CD4-positive, alpha-beta T cell treated with Interleukin-12 subunit alpha and Interleukin-12 subunit beta, for 1 hour (primary cell): ENCODE measurements at places on chromosomes 16 and 17.

DNA sequence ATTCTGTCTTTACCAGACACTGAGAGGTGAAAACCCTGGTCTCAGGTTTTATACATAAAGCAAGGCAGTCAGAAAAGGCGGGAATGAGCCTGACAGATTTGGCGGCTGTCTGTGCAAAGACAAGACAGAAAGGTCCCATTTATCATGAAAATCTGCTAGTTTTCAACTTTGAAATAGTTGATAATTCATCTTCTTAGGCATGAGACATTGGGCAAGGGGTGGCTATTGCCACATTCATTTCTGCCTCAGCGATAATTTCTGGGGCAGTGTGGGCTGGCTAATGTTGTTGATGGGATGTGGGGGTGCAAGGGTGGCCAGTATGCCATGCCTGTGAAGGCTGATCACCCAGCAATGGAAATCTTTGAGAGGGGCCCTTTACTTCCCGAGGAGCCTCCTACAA is 173.8 kb upstream of the RPH3AL start:
- no peak for DNase-seq

DNA sequence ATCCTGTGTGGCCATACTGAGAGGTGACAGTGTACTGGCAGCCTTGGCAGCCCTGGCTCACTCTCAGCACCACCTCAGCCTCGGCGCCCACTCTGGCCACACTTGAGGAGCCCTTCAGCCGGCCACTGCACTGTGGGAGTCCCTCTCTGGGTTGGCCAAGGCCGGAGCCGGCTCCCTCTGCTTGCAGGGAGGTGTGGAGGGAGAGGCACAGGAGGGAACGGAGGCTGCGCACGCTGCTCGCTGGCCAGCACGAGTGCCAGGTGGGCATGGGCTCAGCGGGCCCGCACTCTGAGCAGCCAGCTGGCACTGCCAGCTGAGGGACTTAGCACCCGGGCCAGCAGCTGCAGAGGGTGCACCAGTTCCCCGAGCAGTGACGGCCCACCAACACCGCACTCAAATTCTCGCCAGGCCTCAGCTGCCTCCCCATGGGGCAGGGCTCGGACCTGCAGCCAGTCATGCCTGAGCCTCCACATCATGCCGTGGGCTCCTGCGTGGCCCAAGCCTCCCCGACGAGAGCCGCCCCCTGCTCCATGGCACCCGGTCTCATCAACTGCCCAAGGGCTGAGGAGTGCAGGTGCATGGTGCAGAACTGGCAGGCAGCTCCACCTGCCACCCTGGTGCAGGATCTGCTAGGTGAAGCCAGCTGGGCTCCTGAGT is 184.4 kb upstream of the TOX3 start:
- no peak for DNase-seq

DNA sequence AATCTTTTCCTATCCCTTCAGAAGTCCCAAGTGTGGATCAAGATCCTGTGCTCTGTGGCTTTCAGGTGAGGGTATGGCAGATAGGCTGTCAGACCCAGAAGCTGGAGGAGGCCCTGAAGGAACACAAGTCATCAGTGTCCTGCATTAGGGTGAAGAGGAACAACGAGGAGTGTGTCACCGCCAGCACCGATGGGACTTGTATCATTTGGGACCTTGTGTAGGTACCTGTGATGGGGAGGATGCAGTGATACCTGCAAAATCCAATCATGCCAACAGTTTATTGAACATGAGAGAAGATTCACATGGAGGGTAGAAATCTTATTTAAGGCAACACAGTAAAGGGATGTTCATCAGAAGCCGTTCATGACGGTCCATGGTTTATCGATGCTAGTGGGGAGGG is 10.0 kb upstream of the USP43 start:
- DNase-seq = no peak

DNA sequence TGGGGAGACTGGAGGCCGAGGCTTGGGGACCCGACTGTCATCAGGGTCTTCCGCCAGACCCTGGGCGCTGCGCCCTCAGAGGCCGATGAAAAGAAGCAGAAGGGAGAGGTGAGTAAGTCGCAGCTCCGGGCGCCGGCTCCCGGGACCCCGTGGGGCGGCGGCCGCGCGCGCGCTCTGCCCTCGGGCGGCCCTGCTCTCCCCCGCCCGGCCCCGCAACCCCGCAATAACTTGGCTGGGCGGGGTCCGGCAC is 392 bp upstream of the ABHD15 start:
- DNase-seq = no peak

DNA sequence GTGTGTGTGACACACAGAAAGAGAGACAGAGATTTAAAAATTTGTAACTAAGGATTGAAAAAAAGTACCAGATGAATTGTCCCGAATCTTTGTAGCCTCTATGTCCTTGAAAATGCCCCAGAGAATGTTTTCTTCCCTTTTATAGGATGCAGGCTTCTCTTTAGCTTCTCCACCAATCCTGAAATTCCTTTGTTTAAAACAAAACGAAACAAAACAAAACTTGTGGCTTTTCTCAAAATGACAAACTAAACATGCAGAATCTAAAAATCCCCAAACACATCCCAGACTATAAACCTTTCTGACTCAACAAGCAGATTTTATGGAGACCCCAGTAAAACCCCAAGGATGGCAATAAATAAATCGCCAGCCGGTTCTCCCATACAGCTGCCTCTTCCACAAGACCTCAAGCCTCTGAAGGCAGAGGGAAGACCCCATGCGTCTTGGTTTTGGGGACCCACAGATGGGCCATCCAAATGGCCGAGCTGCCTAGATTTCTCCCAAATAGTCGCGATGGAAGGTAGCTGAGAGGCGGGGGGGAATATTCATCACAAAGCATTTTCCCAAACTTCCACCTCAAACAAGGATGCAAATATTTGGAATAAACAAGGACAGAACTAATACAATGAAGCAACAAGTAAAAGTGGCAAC is 269.5 kb upstream of the FOXF1 start:
- DNase-seq = no peak

- DNase-seq = peak; percentile 62
Observed at GRCh38 chr17:40290629-40291280, 3.1 kb downstream of the CDC6 start.
